ENCODE measurements at places on chromosomes 5 and 9. TPM values are rescaled to one million over a fixed set of nuclear protein-coding genes. Genes with fewer than 3 reads are reported as not detected.

Gene UGT3A2
- not detected for polyA plus RNA-seq

Gene CDKN2B
- polyA plus RNA-seq, result 5.5 TPM

Gene HAPLN1
- polyA plus RNA-seq, result not detected

Gene UBAP2
- polyA plus RNA-seq, result 18.7 TPM

Gene GNA14
- polyA plus RNA-seq, result 0.47 TPM

Gene WDR41
- polyA plus RNA-seq, result 20.9 TPM

Gene GZMA
- 0.08 TPM for polyA plus RNA-seq

Gene CYSRT1
- 0.08 TPM for polyA plus RNA-seq

Gene FOXD4L3
- not detected for polyA plus RNA-seq

Gene CYFIP2
- polyA plus RNA-seq, result 1.7 TPM

Gene PLK2
- polyA plus RNA-seq, result 5.4 TPM

Gene C9
- polyA plus RNA-seq, result not detected

Gene IRX1
- not detected for polyA plus RNA-seq

Gene ADRB2
- 3.0 TPM for polyA plus RNA-seq

Gene IL11RA
- polyA plus RNA-seq, result 8.8 TPM

Gene CATSPER3
- 0.73 TPM for polyA plus RNA-seq

Gene PHF24
- 0.04 TPM for polyA plus RNA-seq

Gene WNK2
- 8.1 TPM for polyA plus RNA-seq

Gene PDE6A
- polyA plus RNA-seq, result 0.10 TPM

Gene PAPPA
- 0.18 TPM for polyA plus RNA-seq

Gene PTGES
- 0.40 TPM for polyA plus RNA-seq

Gene PCDHGB7
- 1.1 TPM for polyA plus RNA-seq

Gene SLC45A2
- polyA plus RNA-seq, result 0.08 TPM

Gene ZNF300
- polyA plus RNA-seq, result 0.55 TPM

Gene BAAT
- polyA plus RNA-seq, result 0.31 TPM

Gene ZDHHC11B
- 1.3 TPM for polyA plus RNA-seq

Gene MAPKAP1
- 82.5 TPM for polyA plus RNA-seq

Gene RALGDS
- polyA plus RNA-seq, result 12.3 TPM

Gene LCP2
- polyA plus RNA-seq, result 1.8 TPM

Gene CCL27
- 0.21 TPM for polyA plus RNA-seq

Gene WNT8A
- not detected for polyA plus RNA-seq

Gene ANKRD55
- not detected for polyA plus RNA-seq
